ENCODE measurements at places on chromosomes 13 and 19.

DNA sequence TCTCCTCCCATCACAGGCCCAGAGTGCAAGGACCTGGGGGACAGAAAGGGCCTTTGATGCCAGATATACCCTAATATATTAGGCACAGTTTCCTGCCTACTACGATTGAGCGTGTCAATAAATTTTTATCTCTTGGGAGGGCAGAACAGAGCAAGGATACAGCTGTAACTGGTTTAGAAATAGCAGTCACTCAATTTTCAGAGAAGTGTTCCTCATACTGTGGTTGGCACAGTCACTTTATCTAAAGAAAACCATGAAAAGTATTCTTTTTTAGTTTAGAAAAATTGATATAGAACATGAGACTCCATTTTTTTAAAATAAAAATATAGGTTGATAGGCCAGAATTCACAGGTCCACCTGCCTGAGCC, 460 bp upstream of the ZNF155 start:
- DNase-seq = no peak

- no peak for DNase-seq
Observed at GRCh38 chr19:38277969-38278680, 13.8 kb downstream of the SPINT2 start.

DNA sequence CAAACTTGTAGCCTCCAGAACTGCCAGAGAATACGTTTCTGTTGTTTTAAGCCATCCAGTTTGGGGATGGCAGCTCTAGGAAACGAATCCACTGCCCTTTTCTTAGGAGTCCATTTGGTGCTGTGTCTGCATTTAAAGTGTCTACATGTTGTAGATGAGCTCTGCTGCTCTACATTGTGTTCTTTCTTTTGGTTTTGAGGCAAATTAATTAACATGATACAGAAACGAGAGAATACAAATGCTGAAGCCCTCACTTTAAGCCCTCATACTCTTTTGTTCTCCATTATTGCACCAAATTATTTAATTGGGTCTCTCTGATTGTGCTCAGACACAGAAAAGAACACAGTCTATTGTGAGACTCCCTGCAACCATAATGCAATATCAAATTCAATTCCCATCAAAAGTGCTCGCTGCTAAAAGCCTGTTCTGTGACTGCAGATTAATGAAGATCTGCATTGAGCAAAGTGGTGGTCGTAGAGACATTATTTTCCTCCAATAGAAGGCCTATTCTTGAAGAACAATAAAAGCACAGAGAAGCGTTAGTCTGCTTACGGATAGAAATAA, 166.3 kb upstream of the SOX21 start:
- peak; percentile 86 for DNase-seq

DNA sequence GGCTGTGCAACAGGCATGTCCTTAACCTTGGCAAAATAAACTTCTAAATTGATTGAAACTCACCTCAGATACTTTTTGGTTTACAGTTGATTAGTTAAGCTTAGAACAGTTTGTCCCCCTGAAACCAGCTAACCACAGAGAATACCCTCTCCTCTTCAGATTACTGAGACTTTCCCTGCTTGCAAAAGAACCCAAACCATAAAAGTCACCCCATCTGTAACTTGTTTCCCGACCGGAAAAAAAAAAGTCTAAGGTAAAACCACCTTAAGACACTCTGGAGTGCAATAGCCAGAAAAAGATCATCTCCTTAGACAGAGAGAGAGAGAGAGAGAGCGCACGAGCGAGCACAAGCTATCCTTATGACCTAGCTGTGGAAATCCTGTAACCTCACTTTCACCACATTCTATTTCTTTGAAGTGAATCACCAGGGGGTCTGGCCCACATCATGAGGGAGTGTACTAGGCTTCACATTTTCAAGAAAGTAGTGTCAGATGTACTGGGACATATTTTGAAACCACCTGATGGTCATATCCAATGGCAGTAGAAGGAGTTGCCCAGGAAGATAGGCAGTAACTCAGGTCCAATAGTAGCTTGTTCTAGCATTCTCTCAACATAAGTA, 11.1 kb upstream of the GTF2F2 start:
- DNase-seq = no peak

- peak; percentile 97 for DNase-seq
Observed at GRCh38 chr19:38930776-38931520, at the start of gene MRPS12. MRPS12 (plus strand) TSS chr19:38930944; CDS start chr19:38931295, 351 bp downstream.

DNA sequence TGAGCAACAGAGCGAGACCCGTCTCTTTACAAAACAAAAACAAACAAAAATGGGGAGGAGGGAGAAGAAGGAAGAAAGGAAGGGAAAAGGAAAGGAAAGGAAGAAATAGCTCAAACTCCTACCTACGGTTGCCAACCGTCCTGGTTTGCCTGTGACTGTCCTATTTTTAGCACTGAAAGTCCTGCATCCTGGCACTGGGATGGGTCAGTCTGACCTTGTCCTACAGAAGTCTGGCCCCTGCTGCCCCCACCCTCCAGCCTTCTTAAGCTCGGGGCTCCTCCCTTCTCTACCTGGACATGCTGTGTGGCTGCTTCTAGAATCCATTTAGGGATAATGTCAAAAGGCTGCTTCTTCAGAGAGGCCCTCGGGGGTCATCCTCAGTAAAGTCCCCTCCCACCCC, 1.2 kb upstream of the STXBP2 start:
- no peak for DNase-seq

- DNase-seq = no peak
Observed at GRCh38 chr13:45779901-45780300, 71.7 kb downstream of the SIAH3 start.

DNA sequence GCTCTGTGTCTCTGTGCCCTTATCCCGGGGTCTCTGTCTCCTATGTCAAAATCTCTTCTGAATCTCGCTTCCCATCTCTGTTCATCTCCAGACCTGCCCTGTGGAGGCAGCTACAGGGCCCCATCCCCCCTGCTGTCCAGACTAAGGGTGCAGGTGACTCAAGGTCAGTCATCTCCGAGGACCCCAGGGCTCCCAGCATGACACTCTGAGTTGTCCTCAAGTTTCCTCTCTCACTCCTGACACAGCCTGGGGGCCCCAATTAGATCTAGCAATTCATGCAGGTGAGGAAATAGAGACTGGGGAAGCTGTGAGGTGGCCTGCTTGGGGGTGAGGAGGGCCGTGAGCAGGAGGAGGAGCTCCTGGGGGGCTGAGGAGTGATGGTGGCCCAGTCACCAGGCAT, 2.1 kb upstream of the CNFN start:
- no peak for DNase-seq

DNA sequence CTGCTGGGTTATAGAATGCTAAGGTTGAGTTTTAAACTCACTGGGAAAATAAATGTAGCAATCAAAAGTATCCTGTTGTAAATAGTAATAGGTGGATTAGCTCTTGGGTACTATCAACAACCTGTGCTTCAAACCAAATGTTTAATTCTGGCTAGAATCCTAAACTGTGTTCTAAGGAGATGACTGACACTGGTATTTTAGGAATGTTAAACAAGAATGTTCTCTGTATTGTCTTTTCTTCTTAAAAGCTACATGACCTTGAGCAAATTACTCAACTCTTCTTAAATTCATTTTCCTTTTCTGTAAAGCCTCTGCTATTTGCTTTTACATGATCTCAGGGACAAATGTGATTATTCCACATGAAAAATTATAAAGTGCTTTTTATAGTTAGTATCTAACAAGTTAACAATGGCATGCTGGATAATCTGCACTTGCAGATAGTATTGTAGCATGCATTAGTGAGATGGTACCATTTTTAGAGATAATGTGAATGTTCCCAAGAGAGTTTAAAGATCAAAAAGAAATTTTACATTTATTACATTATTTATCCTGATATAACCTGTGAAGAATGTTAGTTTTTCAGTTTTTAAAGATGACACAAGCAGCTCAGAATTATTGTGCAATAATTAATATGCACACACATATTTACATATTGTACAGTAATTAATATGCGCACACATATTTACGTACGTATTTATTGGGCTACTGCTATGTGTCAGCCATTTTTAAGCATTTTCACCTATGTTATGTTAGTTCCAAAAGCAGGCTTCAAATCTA, 13.6 kb upstream of the EPSTI1 start:
- no peak for DNase-seq

- no peak for DNase-seq
Observed at GRCh38 chr19:2306281-2306806, 1.6 kb downstream of the LINGO3 start.

DNA sequence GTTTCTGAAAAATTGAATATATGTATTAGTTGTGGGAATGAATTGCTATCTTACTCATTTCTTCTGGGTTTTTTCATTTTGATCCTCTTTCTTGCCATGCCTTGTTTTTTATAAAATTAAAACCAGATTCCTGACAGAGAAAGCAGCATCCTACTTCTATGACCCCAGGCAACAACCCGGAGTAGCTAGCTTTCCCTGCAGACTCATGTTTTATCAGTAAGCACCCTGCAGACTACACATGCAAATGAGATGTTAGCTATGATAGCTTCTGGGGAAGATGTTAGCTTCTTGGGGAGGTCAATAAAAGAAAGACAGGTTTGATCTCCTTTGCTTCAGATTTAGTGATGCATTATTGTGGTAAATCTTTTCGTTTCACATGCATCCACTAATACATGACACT, 1598.6 kb downstream of the SLITRK5 start:
- no peak for DNase-seq

DNA sequence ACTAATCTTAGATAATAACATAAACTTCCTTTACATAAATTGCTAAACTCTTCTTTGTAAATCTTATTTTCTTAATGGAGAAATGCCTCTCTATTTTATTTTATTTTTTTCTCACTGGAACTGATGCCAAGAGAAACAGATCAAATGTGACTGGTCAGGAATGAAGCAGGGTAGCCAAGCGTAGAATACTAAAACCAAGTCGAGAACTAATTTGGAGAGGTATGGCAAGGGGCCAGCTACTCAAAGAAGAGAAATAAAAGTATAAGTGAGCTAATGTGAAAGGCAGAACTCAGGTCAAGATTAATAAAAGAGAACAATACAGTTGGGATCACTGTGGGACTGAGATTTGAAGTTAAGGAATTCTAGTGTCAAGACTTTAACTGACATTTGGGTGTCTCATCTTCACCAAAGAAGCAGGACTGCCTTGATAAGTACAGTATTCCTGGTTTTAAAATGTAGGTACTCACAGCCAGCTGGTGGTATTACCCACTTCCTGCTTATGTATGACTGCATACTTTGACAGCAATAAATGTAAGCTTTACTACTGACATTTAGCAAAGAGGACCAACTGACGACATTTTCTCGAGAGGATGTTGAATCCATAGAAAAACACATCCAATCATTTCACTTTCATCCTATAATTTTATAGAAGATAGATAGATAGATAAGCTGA, 1192.2 kb downstream of the EFNB2 start:
- no peak for DNase-seq

- no peak for DNase-seq
Observed at GRCh38 chr13:109884462-109884861, 98.1 kb upstream of the IRS2 start.
